ENCODE measurements at places on chromosomes 2 and 18. TPM values are rescaled to one million over a fixed set of nuclear protein-coding genes. Genes with fewer than 3 reads are reported as not detected.

GRCh38 chr18:9684881-9685614, 23.1 kb upstream of the RAB31 start:
- no peak for DNase-seq

DNA sequence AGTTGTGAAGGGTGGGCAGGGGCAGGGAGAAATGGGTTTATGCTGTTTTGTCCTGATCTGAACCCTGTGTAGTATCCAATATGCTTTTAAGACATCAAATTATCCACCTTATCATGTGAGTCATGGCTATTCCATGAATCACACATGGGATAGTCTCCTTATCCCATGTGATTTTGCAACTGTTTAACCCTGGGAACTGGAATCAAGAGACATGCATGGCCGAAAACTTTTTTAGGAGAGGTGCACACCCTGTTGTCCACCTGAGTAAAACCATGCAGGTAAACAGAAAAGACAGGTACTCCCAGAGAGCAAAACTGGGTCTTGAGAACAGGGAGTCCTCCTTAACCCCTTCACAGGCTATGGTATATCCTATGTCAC, 490.6 kb upstream of the HS6ST1 start:
- DNase-seq: no peak

The TSPYL6 gene
- polyA plus RNA-seq: not detected

GRCh38 chr2:3513026-3513810, 6.1 kb downstream of the ADI1 start:
- no peak for DNase-seq

The CD28 gene
- 1.7 TPM for polyA plus RNA-seq

The SERPINB3 gene
- 0.11 TPM for polyA plus RNA-seq

The TMEM163 gene
- 1.6 TPM for polyA plus RNA-seq

The CYS1 gene
- 100 TPM for polyA plus RNA-seq

The C2orf92 gene
- 10.5 TPM for polyA plus RNA-seq

All from left renal pelvis (tissue), 4 donors.